ENCODE measurements at places on chromosomes 12 and 14.

- DNase-seq, result no peak
Measured at GRCh38 chr14:100866666-100867630, 36.6 kb downstream of the RTL1 start.

GRCh38 chr12:6833189-6833890 lies 5.1 kb downstream of the P3H3 start:
- no peak for DNase-seq

- no peak for DNase-seq
Measured at GRCh38 chr14:76716285-76716684, 45.0 kb upstream of the VASH1 start.

- DNase-seq, result peak; percentile 55
Measured at GRCh38 chr14:106694638-106695393, 1168.4 kb downstream of the TMEM121 start.

- no peak for DNase-seq
Measured at GRCh38 chr14:35909665-35910064, 83.5 kb downstream of the BRMS1L start.

- DNase-seq, result no peak
Measured at GRCh38 chr12:62346817-62347216, 86.6 kb downstream of the USP15 start.

DNA sequence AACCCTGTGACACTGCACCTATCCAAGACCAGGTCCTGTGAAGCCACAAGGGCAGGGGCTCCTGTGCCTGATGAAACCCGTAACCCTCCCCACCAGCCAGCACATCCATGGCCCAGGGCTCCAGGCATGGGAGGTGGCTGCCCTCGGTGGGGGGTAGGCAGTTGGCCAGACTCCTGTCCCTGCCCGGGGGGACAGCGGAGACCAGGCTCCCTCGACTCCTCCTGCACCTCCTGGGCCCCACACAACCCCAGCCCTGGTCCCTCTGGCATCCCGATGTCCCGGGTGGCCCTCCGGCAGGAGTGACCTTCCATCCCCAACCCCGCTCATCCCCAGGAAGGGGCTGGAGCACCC lies 11.4 kb downstream of the AKT1 start:
- DNase-seq, result no peak

DNA sequence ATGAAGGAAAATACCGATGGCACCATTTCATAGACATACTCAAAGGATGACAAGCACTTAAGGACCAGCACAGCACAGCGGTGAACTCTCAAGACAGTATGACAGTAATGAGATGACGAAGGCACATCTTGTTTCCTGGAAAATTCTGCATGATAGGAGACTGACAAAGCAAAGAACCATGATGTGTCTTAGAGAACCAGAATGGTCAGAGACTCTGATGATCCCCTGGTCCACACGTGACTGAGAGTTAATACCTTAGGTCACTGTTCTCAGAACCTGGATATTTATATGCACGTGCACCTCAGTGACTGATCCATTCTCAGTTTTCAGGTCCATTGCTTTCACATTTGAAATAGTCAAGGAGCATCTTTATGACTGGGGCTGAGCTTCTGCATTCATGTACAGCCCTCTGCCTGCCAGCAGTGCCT lies 35.3 kb downstream of the PROX2 start:
- no peak for DNase-seq

GRCh38 chr12:121632069-121632970 lies 6.0 kb downstream of the ORAI1 start:
- DNase-seq, result no peak

GRCh38 chr12:4932576-4932975 lies 22.9 kb downstream of the KCNA1 start:
- no peak for DNase-seq

GRCh38 chr12:38424436-38424835 lies 107.9 kb downstream of the ALG10B start:
- no peak for DNase-seq

DNA sequence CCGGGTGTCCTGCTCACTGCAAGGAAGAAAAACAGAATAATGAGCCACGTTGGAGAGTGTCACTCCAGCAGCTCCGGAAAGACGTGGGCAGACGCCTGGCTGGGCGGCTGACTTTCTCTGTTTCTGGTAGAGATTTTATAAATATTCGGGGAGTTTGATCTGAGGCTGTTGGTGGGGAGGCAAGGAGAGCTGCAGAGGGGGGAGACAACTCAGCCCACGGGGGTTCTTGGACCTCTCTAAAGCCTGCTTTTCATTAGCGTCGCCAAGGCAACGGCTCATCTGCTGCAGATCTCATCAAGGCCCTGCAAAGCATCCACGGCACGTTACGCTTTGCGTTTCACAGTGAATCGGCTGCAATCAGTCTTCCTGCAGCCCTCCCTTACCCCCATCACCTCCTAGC lies 207.2 kb downstream of the ZFP36L1 start:
- no peak for DNase-seq

GRCh38 chr12:98757455-98757854 lies 112.4 kb downstream of the APAF1 start:
- DNase-seq, result no peak

DNA sequence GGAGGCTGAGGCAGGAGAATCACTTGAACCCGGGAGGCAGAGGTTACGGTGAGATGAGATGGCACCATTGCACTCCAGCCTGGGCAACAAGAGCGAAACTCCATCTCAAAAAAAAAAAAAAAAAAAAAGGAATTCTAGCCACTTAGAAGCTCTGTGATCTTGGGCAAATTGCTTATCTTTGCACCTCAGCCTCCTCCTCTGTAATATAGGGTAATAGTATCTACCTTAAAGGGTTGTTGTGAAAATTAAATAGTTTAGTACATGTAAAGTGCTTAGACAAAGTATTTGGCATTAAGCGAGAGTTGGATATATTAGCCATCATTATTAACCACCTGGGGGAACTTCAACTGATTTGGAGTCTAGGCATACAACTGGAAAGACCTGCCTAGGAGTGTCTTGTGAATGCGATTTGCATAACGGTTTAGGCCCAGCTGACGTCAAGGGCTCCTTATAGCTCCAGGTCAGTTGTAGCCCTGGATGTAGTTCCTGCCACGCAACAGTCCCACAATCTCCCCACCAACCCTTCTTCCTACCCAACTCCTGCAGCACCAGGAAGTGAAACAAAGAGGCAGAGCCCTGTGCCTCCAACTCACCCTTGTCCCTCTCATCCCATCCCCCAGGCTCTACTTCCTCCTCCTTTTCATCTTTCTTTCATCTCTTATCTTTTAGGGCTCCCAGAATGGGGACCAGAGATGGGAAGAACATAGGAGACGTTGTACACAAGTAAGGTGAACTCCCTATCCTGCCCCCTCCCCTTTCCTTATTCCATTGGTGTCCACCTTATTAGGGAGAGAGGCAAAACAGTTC lies 2.1 kb upstream of the IL23A start:
- no peak for DNase-seq

DNA sequence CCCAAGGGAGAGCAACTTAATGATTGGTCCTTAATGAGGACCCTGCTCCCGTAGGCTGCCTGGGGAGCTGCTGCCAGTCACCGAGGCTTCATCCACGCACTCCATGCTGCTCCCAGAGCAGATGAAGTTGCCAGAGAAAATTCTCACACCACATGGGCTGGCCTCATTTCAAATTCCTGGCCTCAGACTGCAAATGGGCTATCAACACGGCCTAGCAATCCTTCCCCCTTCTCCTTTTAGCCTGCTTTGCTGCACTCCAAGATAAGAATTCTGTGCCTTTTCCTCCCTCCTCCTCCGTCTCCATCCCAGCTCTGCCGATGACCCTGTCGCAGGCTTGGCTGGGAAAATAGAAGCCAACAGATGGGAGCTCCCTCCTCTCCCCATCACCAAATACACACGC lies 10.8 kb upstream of the DGLUCY start:
- no peak for DNase-seq

DNA sequence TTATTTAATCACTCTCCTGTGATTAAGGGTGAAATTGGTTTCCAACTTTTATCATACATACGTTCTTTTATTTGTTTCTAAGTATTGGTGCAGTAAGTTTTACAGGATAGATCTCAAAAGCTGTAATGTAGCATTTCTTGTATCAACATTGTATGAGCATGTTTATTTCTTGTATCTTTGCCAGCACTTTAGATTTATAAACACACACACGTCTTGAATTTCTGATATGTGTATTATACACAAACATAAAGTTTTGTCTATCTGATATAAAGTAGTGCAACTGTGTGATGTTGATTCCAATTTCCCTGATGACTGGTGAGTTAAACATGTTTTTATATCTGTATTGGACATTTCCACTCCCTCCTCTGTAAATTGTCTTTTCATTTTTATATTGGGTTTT lies 134.7 kb downstream of the NOVA1 start:
- no peak for DNase-seq

GRCh38 chr14:53766106-53766505 lies 190.5 kb downstream of the BMP4 start:
- DNase-seq, result no peak

DNA sequence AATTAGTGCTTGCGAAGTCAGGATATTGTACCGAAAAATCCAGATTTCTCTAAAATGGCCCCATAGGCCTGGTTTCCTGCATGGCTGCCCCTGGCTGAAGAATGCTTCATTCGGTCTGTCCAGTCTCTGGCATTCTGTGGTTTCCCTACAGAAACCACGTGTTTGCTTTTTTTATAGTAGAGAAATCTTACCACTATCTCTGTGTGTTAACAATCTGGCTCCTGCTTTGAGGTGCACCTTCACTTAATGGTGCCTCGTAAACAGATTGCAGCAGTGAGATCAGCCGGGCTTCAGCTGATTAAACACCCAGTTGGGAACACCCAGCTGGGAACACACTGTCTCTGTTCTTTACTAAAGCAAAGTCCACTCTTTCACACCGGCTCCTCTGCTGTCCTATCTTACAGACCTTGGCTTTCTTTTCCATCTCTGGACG lies 6.7 kb upstream of the DNAAF2 start:
- DNase-seq, result no peak

GRCh38 chr14:92121207-92121669 lies 268 bp downstream of the NDUFB1 start:
- DNase-seq, result peak; percentile 20

GRCh38 chr14:74934476-74935359 lies 11.7 kb upstream of the RPS6KL1 start:
- no peak for DNase-seq

DNA sequence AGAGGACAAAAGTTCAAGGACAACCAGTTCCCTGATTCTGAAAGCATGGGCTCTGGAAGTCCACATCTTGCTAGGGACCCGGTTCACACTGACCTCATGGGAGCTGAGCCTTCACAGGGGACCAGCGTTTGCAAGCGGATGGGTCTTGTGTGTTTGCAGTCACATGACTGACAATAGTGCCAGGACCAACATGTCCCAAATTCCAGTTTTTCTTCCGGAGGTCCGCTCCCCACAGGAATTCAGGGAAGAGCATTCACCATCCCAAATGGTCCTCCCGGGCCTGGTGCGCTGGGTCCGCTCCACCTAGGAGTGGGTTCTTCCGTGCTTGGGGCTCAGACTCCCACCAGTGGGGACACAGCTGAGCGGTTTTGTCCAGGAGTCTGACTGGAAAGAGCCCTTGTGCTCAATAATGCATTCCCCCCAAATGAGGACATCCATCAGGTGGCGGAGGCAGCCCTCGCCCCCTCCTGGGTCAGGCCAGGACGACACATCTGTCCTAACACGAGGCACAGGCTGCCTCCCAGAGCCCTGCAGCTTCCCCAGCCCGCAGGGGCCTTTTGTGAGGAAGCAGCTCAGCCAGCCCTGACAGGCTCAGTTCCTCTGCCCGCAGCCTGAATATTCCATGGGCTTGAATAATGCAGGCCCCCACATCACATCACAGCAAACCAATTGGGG lies 91.8 kb upstream of the BCL11B start:
- DNase-seq, result no peak

GRCh38 chr14:22070119-22070982 lies 396.7 kb upstream of the OR4E1 start:
- peak; percentile 19 for DNase-seq

GRCh38 chr12:116249938-116250337 lies 27.6 kb downstream of the MED13L start:
- DNase-seq, result no peak

- no peak for DNase-seq
Measured at GRCh38 chr12:27984275-27984674, 11.7 kb upstream of the PTHLH start.

- no peak for DNase-seq
Measured at GRCh38 chr14:94282991-94283723, 9.9 kb downstream of the SERPINA10 start.

DNA sequence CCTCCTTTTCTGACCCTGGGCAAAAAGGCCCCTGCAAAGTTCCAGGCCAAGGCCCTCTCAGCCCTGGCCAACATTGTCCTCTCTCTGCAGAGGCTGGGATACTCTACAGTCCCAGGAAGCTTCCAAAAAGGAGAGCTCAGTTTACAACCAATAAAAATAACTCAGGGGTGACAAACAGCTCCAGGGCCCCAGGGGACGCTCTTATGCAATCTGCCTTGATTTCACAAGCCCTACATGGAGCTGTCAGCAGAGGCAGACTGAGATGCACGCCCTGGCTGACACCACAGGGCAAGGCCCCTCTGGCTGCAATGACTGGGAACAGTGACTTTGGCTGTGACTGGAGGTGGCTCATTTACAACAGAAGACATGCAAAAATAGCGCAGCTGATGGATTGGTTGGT lies 129.0 kb upstream of the MED13L start:
- no peak for DNase-seq

GRCh38 chr12:54052438-54053002 lies 1.1 kb upstream of the HOXC4 start:
- no peak for DNase-seq

DNA sequence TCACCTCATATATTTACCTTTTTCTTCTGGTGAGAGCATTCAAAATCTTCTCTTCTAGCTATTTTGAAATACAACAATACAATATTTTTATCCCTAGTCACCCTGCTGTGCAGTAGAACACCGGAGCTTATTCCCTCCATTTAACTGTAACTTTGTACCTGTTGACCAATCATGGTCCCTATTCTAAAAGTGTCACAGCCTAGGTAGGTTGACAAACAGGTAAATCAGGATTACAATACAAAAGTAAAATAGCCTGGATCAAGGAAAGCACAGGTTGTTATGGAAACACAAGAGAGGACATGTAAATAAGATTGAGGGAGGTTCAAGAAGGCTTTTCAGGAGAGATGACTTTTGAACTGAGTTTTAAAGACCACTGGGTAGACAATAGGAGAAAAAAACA lies 670.9 kb downstream of the DIO2 start:
- no peak for DNase-seq

DNA sequence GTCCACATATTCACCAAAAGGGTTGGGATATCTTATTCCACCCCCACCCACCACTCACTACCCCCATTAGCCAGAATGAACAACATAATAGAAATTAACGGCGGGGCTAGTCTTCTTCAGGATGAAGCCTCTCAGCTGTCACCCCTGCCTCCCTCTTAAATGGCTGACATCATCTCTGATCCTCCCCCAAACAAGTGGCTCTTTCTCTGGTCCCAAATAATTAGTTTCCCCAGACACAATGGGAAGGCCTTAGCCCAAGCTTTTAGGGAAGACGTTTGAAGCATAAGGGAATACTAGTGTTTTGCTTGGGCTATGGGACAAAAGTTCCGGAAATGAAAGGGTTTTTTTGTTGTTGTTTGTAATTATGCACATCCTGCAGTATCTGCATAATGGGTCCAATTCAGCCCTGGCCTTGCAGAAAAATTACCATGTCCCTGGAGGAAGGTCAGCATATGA lies 13.8 kb downstream of the STON2 start:
- no peak for DNase-seq
